ENCODE measurements at places on chromosomes 12 and 14. TPM values are rescaled to one million over a fixed set of nuclear protein-coding genes. Genes with fewer than 3 reads are reported as not detected.

DNA sequence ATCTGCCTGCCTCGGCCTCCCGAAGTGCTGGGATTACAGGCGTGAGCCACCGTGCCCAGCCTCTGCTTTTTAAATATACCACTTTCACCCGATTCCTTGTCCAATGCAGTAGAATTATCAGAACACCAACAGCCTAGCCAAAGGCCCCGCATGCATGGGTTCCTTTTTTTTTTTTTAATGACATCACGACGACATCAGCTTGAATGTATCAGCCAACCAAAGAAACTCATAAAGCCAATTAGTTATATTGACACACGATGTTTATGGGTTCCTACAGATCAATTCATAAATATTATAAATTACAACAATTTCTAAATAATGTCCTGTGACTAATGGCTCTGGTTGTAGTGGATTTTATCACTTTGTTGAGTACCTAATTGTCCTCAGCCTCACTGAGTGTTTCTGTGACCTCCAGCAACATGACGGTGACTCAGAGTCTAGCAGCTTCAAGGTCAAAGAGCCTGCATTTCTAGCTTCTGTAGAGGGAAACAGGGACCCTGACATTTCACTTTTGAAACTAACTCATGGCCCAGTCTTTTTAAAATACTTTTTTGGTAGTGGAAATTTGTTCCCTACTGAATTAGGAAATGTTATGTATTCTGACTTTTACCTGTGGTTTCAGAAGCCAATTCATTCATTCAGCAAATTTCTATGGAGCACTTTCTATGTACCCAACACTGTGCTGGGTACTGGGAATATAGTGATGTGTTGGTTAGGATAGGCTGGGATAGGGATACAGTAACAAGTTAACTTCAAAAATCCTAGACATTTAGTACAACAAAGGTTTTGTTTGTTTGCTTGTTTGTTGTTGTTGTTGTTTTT is 144.1 kb downstream of the SUDS3 start:
- DNase-seq, result no peak

DAO gene
- not detected for total RNA-seq

GRCh38 chr14:104154246-104154645 is 15.9 kb downstream of the KIF26A start:
- no peak for DNase-seq

GRCh38 chr12:13023811-13024530 is 20.2 kb upstream of the FAM234B start:
- no peak for DNase-seq

DNA sequence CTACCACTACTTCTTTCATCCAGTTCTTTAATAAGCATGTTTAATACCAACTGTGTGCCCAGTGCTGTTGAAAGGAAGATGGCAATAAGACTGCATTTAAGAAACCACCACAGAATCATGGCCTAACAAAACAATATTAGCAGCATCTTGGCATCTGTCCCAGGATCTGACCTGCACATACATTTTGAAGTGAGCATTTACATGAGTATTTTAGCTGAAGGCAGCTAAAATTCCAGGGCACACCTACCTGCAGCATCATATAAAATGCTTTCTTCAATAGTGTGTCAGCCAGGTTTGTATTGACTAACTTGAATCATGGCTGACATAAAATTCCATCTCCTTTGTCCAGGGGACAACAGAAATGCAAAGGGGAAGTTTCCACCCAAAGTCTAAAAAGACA is 65.0 kb upstream of the ARHGAP5 start:
- no peak for DNase-seq

GRCh38 chr12:111687952-111688351 is 2.1 kb downstream of the ACAD10 start:
- DNase-seq, result no peak

TMTC1 gene
- 48.7 TPM for total RNA-seq

IGF1 gene
- total RNA-seq, result 16.1 TPM

DNA sequence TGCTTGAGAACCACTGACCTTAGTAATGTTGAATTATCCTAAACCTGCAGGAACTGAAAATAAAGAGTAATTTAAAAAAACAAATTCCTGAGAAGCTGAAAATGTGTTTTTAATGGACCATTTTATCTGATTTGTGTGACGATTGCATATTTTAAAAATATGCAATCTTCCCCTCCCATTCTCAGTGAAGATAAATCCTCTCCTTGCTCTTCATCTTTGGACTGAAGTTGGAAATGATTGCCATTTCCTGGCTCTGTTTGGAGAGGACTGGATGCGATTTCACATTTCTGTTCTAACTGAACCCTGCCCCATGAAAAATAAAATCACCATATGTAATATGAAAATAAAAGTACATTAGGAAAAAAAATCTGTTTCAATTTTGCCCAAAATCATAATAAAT is 216.3 kb downstream of the SLC6A15 start:
- no peak for DNase-seq

PTPRB gene
- total RNA-seq, result 1.2 TPM

GRCh38 chr12:22994316-22994675 is 369.3 kb downstream of the ETNK1 start:
- DNase-seq, result no peak

GRCh38 chr14:101200008-101200649 is 296.6 kb upstream of the RTL1 start:
- peak; percentile 50 for DNase-seq

GRCh38 chr12:10190558-10191388 is 11.9 kb downstream of the TMEM52B start:
- DNase-seq, result no peak

DNA sequence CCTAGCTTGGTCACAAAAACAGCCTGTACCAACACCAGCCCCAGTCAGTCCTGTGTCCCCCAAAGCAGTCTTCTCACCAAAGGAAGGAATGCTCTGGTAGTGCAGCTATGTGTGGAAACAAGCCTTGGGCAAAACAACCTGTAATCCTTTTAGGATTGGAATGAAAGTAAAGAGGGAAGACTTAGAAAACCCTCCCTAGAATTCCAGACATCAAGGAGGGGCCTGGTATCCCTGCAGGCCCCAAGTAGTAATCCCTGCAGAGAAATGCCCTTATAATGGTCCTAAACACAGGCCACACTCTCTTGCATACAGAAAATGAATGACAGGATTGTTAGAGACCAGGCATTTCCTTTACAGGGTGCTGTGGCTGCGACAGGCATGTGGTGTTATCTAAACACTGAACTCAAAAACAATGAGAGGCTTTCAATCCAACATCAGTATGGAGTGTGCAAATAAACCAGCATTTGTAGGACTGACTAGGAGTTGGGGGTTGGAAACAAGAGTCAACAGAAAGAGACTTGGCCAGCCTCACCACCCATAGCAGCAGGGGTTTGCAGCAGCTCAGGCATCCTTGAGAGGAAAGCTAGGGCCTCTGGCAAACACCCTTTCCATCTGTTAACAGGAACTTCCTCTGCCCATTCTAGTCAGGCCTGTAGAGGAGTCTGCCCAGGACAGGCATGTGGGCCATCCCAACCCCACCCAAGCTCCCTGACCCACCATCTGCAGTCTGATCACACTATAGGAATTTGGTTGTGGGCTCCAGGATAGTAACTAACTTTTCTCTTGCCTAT is 59.1 kb downstream of the DCAF5 start:
- DNase-seq, result no peak

PRPF40B gene
- total RNA-seq, result 25.0 TPM

GRCh38 chr14:86714153-86714552 is 1184.2 kb downstream of the FLRT2 start:
- no peak for DNase-seq
